Mucosa of descending colon (tissue), 3 donors: ENCODE measurements at places on chromosomes 5 and 9.

DNA sequence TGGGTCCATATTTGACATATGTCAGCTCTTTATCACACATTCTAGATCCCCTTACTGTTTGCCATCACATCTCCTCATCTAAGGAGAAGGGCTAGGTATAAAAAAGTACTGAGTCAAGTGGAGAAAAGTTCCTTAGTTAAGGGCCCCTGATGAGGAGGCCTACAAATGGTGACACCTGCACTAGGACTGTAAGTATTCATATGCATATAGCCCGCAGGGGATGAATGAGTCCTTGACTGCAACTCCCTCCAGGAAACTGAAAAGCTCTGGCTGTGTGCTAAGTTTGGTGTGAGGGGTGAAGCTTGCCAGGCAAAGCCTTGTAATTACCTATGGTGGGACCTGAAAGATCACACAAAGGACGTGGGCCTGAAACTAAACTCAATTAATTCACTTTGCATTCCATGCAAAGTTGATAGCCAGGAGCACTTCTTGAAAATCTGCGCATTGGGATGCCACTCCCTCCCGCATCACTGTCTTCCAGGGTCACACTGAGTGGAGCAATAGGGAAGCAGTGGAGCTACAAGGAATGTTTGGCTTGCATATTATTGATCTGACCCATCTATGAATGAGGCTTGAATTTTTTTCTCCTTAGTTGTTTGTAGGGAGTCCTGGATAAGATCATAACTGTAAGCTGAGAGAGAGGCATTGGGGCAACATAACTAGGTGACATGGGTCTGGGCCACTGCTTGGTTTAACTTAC, 11.9 kb upstream of the EQTN start:
- no peak for DNase-seq

- DNase-seq: no peak
Measured at GRCh38 chr5:39256477-39257235, 37.3 kb upstream of the FYB1 start.

GRCh38 chr9:98231770-98232478, 23.5 kb downstream of the TBC1D2 start:
- no peak for DNase-seq

DNA sequence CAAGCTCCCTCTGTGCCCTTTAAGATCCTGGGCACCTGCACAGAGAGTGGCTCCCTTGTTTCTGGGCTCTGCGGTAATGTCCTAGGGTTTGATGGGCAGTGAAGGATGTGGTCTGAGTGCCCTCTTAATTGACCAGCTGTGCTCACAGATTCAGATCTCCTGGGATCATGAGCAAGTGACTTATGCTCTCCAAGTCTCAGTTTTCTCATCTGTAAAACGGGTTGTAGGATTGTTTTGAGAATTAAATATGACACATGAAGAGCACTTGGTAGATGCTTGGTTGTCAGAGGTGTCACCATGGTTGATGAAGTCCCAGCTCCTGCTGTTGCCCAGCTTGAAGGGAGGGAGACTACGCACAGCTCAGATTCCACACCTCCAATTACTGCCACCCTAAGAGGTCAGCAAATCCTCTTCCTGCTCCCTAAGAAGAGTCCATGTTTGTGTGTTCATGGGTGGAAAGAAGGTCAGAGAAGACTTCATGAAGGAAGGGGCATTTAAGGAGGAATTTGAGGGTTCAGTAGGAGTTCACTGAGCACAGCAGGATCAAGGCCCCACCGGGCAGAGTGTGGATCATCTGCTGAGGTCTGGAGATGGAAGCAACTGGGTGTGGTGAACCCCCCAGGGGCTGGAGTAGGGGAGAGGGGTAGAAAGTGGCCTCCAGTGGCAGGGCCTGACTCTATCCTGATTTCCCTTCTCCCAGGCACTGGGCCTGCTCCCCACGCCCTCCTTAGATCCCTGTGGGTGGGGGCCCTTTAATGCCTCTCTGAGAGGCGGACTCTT, 1.4 kb upstream of the PSD2 start:
- DNase-seq: no peak

DNA sequence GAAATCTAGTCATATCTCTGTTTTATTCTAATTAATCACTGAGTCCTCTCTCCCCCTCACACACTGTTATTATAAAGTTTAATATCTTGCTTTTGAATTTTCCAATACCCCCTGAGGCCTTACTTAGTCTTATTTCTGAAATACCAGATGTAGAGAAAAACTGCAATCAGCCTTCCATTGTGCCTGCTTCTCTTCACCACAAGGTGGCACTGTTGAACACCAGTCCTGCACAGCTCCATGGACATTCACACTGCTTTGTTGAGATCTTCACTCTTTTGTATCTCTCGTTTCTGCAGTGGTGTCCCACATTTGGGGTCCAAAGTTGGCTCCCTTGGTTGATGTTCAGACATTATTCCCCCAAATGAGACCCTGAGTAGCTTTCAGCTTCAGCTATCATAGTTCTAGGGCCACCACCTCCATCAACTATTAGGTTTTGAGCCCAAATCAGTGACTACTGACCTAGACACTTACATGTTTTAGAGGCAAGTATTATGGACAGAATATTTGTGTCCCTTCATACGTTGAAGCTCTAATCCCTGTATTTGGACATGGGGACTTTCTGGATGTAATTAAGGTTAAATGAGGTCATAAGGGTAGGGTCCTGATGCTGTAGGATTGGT, 24.3 kb downstream of the BOD1 start:
- DNase-seq: no peak

DNA sequence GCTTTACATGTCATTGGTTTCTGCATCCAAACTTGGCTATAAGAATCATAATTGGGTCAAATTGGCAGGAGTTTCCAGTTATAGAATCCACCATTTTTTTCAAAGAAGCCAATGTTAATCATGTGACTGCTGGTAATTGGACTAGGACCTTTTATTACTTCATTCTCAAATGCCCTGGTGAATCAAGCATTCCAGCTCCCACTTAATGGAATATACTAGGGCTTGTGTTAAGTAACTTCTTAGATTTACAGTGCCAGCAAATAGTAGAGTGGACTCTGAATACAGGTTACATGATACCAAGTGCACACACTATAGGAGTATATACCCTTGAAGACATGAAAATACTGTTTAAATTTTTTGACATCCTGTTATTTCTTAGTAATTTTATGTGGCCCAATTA, 96.7 kb downstream of the NUDT12 start:
- no peak for DNase-seq
